ENCODE measurements at places on chromosomes 5 and 9.

DNA sequence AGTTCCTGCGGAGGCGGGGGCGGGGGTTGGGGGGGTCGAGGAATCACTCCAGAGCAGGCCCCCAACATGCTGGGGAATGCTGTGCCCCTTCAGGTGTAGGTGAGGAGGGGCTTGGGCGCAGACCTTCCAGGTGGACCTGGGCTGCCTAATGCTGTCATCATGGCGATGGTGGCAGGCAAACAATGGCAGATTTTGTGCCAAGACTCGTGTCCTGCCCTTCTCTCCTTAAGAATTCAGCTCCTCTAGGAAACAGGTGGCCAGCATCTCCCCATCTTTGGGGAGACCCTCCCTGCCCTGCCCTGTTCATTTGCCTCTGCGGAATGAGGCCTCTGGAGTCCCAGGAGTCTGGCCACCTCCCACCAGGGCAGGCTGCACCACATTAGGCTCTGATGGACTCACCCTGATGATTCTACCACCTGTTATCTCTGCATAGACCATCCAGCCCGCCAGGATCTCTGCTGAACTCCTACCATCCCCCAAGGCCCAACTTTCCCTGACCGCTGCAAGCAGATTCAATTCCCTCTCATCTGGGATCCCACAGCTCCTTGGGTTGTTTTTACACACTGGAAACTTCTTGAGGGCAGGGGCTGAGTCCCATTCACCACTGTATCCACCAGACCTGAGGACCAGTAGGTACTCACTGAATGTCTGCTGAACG lies 10.9 kb upstream of the SLC25A51 start:
- DNase-seq, result no peak

- peak; percentile 58 for DNase-seq
Measured at GRCh38 chr9:123353984-123354591, 1.9 kb upstream of the CRB2 start.

DNA sequence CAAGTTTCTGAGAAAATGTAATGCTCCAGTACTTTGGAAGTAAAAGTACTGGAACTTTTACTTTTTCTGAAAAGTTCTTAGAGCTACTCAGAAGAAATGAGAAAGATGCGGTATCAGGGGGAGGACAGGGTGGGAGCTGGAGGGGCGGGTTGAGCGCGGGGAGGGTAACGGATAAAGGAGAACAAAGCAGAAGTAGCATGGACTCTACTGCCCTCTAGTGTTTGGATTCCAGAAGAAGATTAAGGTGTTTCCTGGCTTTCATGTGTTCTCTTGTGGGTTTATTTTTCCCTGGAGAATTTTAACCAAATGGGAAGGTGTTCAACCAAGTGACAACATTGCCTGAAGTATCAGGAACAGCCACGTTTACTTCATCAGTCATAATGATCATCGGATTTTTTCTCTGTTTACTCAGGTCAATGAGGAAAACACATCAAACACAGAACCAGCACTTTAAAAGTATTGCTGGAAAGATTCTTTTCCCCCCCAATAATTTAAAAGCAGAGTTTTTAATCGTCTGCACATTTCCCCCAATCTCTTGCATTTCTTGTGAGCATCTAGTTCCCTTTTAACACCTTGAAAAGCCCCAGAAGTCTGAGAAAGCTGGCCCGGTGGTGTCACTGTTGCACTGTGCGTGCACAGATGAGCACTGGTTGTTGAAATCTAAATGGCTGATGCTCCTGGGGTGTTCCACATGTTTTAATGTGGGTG lies 190.6 kb downstream of the MPDZ start:
- peak; percentile 37 for DNase-seq

DNA sequence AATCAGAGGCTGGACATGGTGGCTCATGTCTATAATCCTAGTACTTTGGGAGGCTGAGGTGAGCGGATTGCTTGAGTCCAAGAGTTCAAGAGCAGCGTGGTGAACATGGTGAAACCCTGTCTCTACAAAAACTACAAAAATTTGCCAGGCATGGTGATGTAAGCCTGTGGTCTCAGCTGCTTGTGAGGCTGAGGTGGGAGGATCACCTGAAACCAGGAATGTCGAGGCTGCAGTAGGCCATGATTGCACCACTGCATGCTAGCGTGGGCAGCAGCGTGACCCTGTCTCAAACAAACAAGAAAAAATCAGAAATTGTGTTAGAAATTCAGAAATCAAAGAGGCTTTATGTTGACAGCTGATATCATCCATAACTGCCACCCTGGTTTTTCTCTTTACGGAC lies 21.4 kb downstream of the JMY start:
- DNase-seq, result no peak

DNA sequence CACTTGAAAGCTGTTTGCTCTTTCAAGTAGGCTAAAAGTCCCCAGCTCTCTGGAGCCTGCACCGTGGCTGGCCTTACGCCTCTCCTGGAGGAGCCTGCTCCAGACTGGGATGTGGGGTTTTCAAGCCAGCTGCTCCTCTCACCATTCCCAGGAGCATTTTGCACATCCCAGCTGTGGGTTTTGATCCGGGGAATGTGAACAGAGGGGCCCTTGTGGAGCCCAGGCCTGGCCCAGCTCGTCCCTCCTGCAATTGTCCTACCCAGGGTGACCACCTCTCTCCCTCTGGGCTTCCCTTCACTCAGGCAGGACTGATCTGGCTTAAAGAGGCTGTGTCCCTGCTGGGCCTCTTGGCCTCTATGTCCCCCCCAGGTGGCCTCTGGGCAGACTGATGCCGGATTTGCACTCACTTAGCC lies 32.5 kb upstream of the TIFAB start:
- no peak for DNase-seq

GRCh38 chr5:56938858-56939257 lies 13.1 kb downstream of the MIER3 start:
- no peak for DNase-seq

DNA sequence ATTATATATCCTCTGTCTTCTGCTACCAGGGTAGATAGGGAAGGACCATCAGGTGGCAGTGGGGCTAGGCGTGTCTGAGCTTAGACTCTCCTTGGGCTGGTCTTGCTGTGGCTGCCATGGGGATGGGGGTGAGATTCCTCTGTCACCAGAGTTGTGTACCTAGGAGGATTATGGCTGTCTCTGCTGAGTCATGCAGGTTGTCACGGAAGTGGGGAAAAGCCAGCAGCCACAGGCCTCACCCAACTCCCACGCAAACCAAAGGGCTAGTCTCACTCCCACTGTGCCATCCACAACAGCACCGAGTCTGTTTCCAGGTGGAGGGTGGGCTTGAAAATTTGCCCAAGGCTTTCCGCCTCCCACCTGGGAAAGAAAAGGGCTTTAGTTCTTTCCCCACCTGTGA lies 476.1 kb downstream of the CYLC2 start:
- DNase-seq, result no peak

- DNase-seq, result no peak
Measured at GRCh38 chr9:28668158-28668557, 1094.9 kb upstream of the C9orf72 start.

- no peak for DNase-seq
Measured at GRCh38 chr5:132887283-132887682, 13.8 kb downstream of the LEAP2 start.

- DNase-seq, result peak; percentile 60
Measured at GRCh38 chr5:141521244-141521781, 32.4 kb downstream of the PCDHGC5 start.

DNA sequence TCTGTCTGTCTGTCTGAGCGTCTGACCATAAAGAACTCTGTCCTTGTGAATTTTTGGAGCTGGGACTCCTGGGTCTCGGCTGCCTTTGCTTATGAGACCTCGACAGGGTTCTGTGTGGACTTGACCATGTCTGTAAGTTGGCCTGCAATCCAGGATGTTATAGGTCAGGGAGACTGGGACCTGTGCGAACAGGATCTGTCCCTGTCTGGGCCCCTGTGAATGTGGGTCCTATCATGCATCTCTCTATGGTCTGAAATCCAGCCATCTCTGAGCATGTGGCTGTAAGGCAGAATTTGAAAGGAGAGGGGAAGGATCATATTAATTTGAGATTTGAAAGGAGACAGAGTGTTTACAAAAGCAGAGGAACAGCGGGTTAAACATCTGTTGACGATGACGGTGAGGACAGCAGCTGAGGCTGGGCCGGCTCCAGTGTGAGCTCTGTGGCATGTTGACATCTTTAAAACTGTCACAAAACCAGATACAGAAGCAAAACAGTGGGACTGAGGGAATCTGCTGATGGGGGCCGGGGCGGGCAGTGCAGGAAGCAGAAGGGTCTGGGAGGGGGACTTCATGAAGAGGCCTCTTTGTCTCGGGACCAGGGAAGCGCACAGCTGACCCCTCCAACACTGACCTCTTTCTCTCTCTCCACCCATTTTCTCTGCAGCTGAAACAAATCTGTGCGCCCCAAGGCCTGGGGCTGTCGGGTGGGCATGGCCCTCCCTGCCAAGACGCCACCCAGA lies 19.1 kb upstream of the MVB12B start:
- DNase-seq, result no peak

GRCh38 chr9:124359855-124360678 lies 55.2 kb downstream of the PSMB7 start:
- DNase-seq, result no peak

- DNase-seq, result no peak
Measured at GRCh38 chr5:156126716-156127115, 200.2 kb upstream of the SGCD start.

- no peak for DNase-seq
Measured at GRCh38 chr9:27491154-27491553, 32.9 kb upstream of the IFNK start.

DNA sequence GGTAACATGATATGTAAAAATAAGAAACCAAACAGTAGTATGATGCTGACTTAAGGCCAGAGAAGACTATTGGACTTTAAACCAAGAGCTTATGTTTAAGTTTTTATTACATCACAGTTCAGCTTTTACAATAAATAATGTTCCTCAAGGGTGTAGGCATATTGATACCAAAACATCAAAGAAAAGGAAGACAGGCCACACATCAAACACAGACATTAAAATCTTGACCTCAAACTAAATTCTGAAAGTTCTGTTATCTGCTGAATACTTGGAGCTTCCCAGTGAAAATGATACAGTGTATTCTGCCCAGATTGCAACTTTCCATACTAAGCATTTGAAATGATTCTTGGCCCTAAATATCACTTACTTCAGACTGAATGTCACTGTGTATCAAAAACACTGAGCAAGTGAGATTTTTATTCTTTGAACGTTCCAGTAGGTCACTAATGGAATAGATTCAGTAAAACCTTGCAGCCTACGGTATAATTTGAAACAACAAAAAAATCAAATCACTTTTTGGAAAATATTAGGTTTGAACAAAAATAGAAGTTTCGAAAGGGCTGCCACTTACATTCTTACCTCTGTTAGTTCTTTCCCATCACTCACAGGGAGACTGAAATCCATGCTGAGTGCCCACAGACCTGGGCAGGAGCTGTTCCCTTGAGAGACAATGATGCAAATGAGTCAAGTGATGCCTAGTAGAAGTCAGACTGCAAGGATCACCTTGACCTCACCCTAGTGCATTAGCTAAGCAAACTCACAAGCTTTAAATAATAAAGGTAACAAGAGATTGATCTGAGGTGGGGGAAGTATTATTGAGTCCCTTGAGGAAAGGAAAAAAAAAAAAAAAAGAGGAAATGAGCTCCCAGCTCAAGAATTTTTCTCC lies 2.5 kb downstream of the LPAR1 start:
- DNase-seq, result no peak

- DNase-seq, result no peak
Measured at GRCh38 chr5:122078116-122079110, at the start of gene LOX. Gene LOX, minus strand, starts transcription at chr5:122078259. Its CDS starts 274 bp downstream, at chr5:122077985.

- DNase-seq, result no peak
Measured at GRCh38 chr5:58999804-59000203, 416.9 kb downstream of the RAB3C start.

GRCh38 chr5:178532236-178532635 lies 58.0 kb downstream of the COL23A1 start:
- DNase-seq, result no peak

DNA sequence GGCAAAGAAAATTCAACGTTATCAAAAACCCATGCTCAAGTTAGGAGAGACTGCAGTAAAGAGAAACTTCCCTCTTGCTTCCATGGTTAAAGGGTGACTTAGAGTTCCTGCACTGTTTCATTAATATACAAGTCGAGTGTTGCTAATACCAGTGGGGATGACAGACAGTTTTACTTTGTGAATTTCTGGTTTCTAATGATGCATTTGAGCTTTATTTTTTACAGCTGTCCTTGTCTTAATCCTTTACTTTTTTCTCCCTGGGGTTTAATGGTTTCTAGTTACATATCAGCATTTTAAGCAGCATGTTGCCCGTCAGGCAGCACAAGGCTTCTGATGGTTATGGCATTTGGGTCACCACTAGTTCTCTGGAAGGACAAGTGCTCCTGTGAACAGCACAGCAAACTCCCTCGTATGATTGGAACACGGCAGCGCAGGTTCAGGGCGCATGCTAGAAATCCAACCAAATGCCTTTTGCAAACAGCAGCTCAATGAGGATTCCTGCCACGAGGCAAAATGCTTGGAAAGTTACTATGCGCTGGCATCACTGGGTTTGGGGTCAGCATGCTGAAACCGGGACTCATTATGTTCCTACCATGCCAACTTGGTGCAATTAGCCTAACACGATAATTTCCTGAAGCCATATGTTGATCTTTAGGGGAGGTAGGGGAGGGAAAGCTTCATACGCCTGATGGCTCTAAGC lies 463.8 kb downstream of the BNC2 start:
- DNase-seq, result no peak

GRCh38 chr9:35069020-35069419 lies 3.4 kb downstream of the VCP start:
- no peak for DNase-seq

DNA sequence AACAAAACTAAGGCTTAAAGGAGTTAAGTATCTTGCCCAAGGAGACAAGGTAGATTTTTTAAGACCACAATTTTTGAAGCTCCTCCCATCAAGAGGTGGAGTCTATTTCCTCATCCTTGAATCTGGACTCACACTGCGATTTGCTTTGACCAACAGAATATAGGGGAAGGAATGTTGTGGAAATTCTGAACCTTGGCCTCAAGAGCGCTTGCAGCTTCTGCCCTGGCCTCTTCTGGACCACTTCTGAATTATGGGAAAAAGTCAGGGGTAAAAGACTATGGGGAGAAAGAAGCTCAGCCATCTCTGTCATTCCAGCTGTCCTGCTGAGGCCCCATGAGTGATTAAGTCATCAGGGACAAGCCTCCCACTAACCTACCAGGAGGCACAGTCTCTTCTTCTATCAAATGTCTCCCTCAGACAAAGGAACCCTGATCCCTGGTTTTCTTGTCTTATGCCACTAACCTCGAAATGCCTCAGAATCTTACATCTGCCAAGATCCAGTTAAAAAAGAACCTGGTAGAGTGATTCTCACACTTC lies 25.9 kb downstream of the MAPKAP1 start:
- DNase-seq, result no peak

GRCh38 chr9:73042155-73042554 lies 89.3 kb upstream of the ALDH1A1 start:
- no peak for DNase-seq

- peak; percentile 7 for DNase-seq
Measured at GRCh38 chr5:173187054-173187743, 42.9 kb downstream of the BNIP1 start.

- no peak for DNase-seq
Measured at GRCh38 chr9:11135851-11136250, 523.0 kb upstream of the PTPRD start.

DNA sequence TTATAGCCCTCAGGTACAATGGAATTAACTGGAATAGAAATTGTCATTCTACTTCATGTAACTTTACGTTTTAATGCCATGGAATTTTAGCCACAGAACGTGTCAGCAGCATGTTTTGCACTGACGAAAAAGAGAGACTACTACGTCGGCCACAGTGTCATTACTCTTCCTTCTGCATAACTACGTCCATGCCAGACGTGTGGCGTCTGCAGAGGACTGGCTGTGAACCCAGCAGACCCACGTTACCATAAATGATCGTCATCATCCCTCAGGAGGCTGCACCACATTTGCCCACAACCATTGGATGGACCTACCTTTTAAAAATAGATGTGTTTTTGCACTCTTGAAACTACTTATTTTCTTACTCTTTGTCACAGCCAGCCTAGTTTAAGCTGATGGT lies 63.8 kb upstream of the ATG10 start:
- DNase-seq, result no peak

Data from activated CD4-positive, alpha-beta T cell treated with anti-CD3 and anti-CD28 coated beads, Interleukin-2, amount 50 U/mL, for 16 hours (primary cell).